Ovary (tissue), 10 donors: ENCODE measurements at places on chromosomes 4 and X.

DNA sequence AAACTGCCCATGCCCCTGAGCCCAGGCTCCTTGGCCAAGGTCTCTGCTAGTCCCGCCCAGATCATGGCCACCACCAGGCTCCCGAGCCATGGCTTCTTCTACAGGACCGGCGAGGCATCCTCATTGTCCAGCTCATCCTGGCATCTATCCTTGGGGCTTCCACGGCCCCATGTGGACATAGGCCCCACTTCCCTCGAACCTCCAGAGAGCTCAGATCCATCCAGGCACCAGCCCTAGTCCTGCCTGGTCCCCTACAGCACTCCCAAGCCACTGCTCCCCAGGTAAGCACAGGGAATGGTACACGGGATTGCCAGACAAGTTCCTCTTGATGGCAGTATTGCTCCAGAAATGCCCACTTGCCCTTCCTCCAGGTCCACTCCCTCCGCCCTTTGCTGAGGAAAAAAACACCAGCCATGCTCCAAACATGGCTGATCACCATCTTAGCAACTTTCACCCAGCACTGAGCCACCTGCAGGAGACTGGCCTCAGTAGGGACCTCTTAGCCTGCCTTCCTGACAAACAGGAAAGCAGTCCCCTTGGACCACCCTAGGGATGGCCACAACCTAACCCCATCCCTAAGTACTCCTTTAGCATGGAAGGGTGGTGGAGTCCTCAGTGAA, 272.1 kb upstream of the AGTR2 start:
- peak; percentile 80 for DNase-seq

- no peak for DNase-seq
Observed at GRCh38 chr4:112865443-112865842, 184.0 kb upstream of the ANK2 start.

GRCh38 chrX:43002526-43003203, 224.7 kb upstream of the PPP1R2C start:
- no peak for DNase-seq

DNA sequence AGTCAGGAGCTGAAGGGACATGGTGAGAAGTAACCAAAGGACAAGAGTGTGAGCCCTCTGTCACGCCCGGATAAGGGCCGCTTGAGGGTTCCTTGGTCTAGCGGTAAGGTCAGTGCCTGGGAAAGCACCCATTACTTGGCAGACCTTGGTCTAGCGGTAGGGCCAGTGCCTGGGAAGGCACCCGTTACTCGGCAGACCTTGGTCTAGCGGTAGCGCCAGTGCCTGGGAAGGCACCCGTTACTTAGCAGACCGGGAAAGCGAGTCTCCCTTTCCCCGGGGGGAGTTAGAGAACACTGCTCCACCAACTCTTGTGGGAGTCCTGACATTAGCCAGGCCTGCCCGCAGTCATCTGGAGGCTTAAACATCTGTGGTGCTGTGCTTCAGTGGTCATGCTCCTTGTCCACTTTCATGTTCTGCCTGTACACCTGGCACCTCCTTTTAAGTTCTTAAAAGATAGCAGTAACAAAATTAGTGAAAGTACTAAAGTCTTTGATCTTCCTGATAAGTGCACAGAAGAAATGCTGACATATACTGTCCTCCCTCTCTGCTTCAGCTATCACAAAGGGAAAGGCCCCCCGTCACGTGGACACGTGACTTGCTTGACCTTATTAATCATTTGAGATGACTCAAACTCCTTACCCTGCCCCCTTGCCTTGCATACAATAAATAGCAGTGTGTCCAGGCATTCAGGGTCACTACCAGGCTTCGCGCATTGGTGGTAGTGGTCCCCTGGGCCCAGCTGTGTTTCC, 9.3 kb upstream of the SEC24B start:
- DNase-seq, result no peak

- DNase-seq, result no peak
Observed at GRCh38 chr4:24915121-24915922, 2.5 kb upstream of the CCDC149 start.

- no peak for DNase-seq
Observed at GRCh38 chr4:88807499-88807898, 109.9 kb upstream of the NAP1L5 start.

DNA sequence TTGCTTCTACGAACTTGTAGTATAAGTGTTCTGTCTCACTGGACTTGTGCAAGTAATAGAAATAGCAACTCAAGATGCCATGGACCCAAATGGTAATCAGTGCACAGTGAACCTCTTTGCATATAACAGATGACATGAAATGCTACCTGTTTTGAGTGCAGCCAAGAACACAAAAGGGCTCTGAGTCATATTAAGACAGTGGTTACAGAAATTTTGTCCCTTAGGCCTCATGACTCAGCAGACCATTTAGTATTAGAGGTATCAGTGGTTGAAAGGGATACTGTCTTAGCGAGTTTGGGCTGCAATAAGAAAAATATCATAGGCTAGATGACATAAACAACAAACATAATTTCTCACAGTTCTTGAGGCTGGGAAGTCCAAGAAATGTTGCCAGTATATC, 502.9 kb upstream of the PCDH10 start:
- DNase-seq, result no peak

GRCh38 chr4:48499551-48500066, 9.6 kb downstream of the ZAR1 start:
- no peak for DNase-seq

DNA sequence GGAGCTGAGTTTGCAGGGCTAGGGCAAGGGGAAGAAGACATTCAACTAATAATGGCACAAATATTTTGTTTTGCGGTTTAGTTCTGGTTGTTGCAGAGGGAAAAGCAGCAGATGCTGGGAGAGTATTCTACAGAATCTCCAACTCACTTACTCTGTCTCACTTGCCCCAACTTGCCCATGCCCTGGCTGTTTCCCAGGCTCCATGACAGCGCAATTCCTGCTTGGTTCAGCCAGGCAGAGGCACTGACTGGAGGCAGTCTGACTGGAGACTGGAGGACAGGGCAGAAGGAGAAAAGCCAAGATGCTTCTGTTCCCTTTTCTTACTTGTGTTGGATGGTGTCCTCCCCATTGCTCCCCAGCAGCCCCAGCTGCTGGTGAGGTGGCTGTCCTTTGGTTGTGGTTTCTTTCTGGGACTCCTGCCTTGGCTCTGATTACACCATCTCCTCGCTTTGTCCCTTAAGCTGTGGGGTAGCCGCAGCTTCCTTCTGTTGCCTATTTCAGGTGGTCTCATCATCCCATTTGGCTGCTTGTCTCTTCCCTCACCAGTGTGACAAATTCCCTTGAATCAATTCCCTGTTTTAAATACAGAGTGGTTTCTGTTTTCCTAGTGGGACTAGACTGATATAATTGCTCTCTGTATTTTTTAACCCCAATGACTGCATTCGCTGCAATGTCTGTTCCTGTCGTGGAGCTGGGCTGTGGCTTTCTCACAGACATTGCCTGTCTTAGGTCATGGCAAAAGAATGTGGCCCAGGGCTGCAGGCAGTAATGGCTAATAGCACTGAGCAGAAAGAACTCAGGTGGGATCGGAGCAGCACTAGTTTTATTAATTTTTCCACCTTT, 24.2 kb upstream of the RASL11B start:
- no peak for DNase-seq

DNA sequence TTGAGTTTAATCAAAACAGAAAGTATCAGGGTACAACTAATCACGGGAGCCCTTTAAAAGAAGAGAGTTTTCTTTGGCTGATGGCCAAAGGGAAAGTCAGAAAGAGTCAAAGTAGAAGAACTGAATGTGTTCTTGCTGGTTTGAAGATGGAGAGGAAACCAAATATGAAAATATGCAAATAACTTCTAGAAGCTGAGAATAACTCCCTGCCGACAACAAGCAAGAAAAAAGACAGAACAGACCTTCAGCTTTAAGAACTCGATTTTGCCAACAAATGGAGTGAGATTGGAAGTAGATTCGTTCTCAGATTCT, 903.8 kb downstream of the STIM2 start:
- no peak for DNase-seq

DNA sequence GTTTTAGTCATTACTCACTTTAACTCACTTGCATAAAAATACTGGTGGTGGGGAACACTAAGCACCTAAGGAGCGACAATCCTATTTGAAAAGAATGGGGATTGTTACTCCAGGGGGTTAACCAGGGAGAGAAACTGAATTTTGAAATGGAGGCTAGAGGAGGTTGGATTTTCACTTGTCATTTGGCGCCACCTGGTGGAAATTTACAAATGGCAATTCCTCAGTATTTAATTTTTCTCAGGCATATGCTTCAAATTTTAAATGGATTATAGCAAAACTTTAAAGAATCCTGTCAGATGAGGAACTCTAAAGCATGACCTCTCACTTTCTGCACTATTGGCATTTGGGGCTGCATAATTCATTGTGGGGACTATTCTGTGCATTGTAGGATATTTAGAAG, 2.7 kb upstream of the GEMIN8 start:
- DNase-seq, result peak; percentile 64

GRCh38 chr4:157564218-157564617, 343.7 kb downstream of the GRIA2 start:
- DNase-seq, result no peak

- no peak for DNase-seq
Observed at GRCh38 chr4:106140601-106141000, 175.4 kb downstream of the TBCK start.

- no peak for DNase-seq
Observed at GRCh38 chr4:149279776-149280175, 535.9 kb downstream of the IQCM start.

DNA sequence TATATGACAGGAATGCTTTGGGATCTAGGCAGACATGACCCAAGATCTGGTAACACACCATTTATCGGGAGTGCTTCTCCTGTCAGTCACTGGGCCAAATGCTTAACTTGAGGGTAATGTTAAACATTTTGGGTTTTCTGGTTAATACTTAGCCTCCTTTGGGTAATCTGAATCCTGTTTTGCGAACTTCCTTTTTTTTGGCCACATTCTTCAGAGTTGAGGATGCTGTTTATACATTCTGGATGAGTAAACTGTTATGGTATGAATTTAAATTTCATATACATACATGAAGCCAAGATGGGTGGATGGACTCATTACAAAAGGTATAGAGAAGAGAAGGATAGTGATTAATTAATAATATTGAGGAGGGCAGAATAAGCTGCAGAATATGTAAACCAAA, 36.1 kb downstream of the MID1IP1 start:
- DNase-seq, result no peak

DNA sequence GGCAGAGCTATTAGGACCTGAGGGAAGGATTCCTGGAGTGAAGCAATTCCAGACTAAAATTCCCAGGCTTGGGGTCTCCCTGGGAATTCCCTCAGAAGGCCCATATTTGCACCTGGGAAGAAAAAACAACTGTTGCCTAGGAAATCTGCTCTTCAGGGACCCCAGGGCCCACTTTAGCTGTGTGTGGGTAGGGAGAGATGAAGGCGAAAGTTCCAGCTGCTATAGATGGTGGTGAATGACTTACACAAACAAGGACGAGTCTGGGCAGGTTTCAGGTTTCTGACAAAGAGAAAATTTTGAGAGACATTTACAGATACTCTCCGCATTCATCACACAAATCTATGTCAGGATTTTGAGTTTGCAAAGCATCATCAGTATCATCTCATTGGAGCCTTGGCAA, 126.1 kb downstream of the GPC3 start:
- no peak for DNase-seq

- no peak for DNase-seq
Observed at GRCh38 chr4:111943796-111944203, 201.5 kb upstream of the FAM241A start.

DNA sequence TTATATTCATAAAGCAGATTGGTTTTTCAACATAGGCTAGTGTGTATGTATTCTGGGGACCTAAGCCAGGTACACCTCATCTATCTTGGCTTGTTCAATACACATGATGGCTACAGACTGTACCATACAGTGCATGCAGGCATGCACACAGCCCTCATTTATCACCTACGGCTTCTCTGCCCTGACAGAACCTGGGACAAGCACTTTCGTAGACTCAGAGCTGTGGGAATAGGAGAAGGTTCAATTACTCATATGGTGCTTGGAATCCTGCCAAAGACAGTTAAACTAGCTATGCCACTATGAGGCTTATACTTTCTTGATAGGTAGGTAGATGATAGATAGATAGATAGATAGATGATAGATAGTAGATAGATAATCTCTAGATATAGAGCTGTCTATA, 457.2 kb downstream of the GALNTL6 start:
- no peak for DNase-seq

- no peak for DNase-seq
Observed at GRCh38 chr4:12635629-12636028, 848.5 kb downstream of the RAB28 start.

DNA sequence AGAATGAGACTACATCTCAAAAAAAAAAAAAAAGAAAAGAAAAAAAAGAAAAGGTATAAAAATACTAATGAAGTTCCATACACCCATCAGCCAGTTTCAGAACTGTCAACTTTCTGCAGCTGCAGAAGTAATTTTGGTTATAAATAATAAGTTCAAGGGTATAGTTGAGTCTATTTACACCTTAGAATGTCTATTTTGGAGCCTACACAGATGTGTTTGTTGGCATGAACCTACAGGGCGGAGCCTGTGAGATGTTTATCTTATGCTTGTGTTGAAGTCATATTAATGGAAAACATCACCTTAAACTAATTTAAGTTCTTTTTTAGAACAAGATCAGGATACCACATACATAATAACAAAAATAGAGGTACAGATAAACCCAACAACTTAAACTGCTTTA, 85.8 kb downstream of the RAPGEF2 start:
- no peak for DNase-seq

DNA sequence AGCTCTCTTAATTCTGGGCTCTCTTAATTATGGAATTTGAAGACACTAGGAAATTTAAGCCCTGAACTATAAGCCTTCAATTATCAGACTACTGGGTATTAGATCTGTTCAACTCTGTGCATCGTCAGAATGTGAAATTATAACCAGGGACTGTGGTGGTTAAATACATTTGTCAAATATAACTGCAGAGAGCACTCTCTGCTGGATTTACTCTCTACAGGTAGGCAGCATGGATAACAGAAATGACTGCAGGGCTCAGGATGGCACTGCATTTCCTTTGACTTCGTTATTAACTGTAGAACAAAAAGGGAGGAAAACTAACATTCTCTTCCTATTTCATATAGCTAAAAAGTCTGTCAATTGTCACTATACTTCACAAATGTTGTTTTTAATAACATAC, 310.1 kb upstream of the RASGEF1B start:
- DNase-seq, result no peak

DNA sequence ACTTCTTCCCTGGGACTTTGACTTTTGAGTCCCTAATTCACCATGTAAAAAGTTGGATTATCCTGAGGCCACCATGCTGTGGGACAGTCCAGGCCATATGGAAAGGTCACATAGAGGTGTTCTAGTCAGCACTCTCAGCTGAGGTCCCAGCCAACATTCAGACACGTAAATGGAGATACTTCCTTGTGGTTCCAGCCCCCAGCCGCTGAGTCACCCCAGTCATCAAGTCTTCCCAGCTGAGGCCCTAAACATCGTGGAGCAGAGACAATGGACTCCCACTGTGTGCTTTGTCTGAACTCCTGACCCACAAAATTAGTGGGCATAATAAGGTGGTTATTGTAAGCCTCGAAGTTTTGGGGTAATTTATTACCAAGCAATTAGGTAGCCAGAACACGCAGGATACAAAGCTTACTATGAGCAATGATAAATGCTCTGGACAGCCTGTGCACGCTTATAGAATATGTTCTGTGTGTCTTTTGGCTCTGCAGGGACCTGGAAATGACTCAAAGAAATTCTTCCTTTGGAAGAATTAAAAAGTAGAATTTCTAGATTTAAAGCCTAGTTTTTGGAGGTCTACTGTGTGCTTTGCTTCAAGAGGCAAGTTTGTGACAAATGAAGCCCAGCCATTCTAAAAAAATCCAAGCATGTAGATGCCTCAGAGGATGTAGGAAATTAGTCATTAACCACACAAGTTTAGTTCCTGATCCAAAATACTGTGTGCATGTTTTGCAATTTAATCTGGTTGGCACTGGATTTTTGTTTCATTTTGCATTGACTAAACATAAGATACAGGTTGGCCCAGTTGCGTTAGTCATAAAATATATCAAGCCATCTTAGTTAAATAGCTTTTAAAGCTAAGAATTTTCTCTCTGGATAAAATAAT, 33.2 kb upstream of the SLC9A7 start:
- no peak for DNase-seq
